ENCODE measurements at places on chromosomes 2 and 18. TPM values are rescaled to one million over a fixed set of nuclear protein-coding genes. Genes with fewer than 3 reads are reported as not detected.

CHPF gene
- 101 TPM for polyA plus RNA-seq

STRN gene
- 10.7 TPM for polyA plus RNA-seq

ZAP70 gene
- 0.06 TPM for polyA plus RNA-seq

NCK2 gene
- polyA plus RNA-seq, result 48.1 TPM

MAPRE3 gene
- polyA plus RNA-seq, result 12.3 TPM

MC4R gene
- polyA plus RNA-seq, result not detected

FSHR gene
- polyA plus RNA-seq, result not detected

CGREF1 gene
- polyA plus RNA-seq, result 4.5 TPM

CRYGB gene
- not detected for polyA plus RNA-seq

GPBAR1 gene
- 0.03 TPM for polyA plus RNA-seq

SERPINB3 gene
- polyA plus RNA-seq, result 12.3 TPM

NEU2 gene
- polyA plus RNA-seq, result not detected

GCG gene
- polyA plus RNA-seq, result not detected

ERFE gene
- polyA plus RNA-seq, result 0.60 TPM
